ENCODE measurements at places on chromosomes 2 and 18. TPM values are rescaled to one million over a fixed set of nuclear protein-coding genes. Genes with fewer than 3 reads are reported as not detected.

DNA sequence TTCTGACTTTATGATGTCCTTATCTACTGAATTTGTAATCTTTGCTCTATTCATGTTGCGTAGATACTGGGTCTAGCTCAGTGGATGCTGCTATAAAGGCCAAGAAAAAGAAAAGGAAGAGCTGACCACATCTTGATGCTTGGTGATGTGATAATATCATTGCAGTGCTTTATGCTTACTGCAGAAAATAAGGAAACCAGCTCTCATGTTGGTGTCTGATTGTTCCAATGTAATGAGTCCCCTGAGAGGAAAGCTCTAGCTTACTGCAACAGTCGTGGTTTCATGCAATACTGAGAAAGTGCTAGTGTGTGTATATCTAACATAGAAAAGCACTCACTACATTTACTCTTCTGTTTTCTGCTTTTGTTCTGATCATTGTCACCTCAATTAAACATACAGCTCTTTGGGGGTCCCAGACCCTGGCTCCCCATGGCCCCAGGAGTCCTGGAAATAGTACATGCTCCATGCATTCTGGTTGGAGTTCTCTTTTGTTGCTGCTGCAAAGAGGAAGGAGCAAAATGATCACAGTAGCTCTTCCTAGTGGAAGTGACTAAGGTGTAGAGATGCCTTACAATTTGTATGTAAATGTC is 338.8 kb downstream of the CYRIA start:
- no peak for DNase-seq

- no peak for DNase-seq
These were observed 42.3 kb downstream of the B3GNT2 start for GRCh38 chr2:62238236-62238635.

DNA sequence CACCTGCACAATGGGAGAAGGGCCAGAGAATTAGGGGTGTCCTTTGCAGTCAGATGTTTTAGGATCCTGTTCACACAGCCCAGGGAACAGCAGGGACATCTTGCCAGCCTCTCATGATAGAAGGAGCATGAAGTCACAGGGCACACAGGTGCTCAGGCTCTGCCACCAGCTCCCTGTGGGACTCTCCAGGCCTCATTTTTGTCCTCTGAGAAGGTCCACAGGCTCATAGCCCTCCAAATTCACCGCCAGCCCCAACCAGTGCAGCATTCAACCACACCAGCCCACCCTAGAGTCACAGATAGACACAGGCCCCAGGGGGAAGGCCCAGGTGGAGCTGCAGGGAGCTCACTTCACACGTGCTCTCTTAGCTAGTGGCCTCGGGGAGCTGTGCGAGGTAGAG is 391.7 kb downstream of the TNS1 start:
- no peak for DNase-seq

GRCh38 chr2:34729845-34730244 is 1130.7 kb upstream of the FAM98A start:
- DNase-seq: no peak

DNA sequence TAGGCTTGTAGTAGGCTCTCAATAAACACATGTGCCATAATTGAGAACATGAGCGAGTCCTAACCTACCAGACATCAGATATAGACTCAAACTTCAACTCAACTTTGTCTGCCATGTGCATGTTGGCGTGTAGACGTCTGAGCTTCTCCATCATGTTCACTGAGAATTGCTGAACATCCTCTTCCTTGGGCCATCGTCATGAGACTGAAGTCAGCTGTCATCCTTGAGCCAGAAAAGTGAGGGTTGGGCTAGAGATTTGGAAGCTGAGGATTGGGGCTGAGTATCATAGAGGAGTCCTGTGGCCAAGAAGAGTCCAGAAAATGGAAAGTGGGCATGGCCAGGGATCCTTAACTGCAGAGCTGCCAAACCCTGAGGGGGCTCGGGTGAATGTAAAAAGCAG is 7.8 kb upstream of the EFR3B start:
- DNase-seq: no peak

GRCh38 chr2:233343171-233343705 is 11.1 kb upstream of the DGKD start:
- DNase-seq: no peak

GRCh38 chr2:68466361-68466777 is 725 bp downstream of the FBXO48 start:
- DNase-seq: peak; percentile 15

- DNase-seq: no peak
These were observed 175.4 kb upstream of the NETO1 start for GRCh38 chr18:73043211-73043610.

DNA sequence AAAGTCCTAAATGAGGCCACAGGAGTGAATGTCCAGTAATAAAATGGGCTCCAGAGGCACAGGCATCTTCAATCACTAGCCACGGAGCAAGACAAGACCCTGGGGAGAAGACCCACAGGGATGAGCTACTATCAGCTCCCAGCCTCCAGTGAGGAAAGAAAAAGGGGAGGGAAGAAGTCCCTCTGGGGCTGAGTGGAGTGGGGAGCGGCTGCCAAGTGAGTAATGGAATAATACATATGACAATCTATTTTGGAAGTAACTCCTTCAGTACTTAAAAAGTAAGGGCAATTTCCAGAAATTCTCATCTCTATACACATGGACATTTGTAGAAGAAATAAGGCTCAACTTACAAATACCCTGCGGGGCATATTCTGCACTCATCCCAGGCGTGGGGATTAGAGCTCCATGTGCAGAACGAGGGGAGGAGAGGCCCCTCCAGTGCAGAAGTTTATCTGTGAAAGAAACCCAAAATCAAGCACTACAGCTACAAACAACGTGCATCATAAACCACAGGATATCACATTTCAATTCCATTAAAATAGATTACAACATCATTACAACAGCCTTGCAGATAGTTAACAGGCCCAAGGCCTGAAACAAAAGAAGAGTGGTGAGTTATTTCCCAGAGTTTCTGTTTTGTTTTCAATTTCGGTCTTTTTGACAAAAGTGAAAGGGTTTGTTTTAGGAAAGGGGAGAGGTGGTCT is 84.9 kb downstream of the BCL11A start:
- no peak for DNase-seq

DNA sequence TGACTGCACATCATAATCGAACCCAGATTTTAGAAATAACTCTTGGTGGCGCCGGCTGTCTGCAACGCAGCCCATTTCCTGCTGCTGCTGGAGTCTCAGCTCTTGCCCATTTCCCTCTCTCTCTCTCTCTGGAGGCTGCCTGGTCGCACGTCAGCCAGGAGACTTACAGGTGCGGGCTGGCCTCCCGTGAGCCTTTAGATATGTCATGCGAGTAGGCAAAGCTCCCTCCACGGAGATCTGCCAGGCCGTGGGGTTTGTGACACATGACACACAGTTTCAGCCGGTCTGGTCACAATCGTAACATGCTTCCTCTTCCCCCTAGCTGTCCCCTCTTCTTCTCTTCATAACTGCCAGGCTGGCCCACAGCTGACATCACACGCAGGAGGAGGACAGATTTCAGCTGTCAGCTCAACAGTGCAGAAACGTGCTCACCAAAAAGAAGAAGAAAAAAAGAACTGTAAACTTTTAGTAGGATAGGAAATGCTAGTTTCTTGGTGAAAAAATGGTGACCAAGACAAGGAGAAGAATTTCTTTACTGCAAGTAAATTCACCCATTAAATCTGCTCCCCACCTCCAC is 489.3 kb downstream of the ZNF516 start:
- peak; percentile 18 for DNase-seq

- DNase-seq: peak; percentile 96
These were observed at the start of gene PTPN4 for GRCh38 chr2:119759451-119760236. Gene PTPN4 (plus strand): TSS chr2:119759922. CDS start chr2:119809854, 49,932 bp downstream.

GRCh38 chr2:8609357-8609811 is 72.5 kb upstream of the ID2 start:
- no peak for DNase-seq

DNA sequence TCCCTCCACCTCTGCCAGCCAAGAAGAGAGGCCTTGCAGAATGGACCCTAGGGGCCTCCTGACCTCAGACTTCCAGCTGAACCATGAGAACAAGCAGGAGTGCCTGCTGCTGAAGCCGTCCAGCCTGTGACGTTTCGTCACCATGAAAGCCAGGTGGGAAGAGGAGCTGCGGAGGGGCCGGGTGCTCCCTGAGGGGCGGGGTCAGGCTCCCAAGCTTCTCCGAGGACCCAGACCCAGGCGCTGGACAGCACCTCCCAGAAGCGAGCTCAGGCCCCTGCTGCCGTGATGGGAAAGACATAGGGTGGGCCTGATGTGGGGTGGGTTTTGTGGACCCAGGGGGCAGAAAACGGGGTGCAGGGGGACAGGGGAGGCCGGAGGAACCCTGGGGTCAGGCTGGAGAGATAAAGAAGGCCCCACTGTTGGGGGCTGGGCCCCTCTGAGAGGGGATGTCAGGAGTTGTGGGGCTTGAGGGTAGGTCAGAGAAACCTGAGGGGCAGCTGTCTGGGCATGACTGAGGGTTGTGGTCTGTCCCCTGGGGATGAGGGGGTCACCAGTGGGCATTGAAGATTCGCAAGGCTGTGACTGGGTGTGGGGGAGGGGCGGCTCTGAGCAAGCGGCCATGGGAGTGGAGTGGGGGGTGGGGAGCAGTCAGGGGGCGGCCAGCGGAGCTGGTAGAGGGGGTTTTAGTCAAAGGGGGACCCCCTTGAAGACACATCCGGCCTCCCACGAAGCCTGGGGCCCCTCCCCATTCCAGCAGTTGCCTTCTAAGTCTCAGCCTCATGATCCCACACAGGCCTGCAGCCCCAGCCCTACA is 73.4 kb upstream of the ODC1 start:
- DNase-seq: no peak

DNA sequence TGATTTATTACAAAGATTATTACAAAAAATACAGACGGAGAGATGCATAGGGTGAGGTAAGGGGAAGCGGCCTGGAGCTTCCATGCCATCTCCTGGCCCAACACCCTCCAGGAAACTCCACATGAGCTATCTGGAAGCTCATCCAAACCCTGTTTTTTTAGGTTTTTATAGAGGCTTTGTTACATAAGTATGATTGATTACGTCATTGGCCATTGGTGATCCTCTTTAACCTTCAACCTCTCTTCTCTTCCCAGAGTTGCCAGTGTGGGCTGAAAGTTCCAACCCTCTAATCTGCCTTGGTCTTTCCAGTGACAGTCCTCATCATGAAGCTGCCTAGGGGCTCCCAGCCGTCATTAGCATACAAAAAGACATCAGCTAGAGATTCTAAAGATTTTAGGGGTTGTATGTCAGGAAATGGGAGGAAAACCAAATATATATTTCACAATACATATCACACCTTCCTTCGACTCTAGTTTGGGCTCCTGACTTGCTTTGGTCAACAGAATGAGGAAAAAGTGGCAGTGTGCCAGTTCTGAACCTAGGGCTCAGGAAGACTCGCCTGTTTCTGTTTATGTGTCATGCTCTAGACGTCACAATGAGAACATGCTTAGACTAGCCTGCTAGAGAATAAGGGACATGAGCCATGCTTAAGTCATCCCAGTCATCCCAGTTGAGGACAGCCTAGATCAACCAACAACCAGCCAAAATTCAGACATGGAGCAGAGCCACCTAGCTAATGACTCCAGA is 54.1 kb downstream of the ETAA1 start:
- no peak for DNase-seq

DNA sequence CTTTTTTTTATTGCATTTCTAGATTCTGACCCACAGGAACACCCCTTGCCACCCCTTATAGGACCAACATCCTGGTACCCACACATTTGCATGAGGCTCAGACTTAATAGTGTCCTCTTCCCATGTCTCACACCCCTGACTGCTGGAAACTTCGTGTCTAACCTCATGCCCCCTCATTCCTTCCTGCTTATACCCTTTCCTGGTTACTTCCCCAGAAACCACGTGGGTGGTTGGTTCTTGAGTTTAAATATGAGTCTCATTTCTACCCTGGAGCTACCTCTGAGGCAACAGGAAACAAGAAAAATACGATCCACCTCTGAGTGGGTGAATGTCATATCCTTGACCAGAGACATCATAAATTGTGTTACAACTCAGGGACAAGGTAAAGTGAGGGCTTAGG is 1.6 kb downstream of the TNP1 start:
- DNase-seq: no peak

DNA sequence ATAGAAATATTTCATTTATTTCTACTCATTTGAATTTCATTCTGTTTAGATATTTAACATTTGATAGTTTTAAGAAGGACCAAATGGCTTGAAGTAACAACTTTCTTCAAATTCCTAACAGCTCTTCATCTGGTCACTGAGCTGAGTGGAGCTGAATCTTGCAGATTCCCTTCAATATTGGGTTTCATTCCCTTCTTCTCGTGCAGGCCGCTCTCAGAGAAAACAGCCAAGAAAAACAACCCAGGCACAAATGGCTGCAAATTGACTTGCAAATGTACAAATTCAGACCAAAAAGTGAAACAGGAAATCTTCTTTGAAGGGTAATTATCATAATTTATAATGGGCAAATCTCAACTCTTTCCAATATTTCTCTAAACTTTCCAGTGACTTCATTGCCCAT is 30.3 kb upstream of the GCG start:
- DNase-seq: no peak

- DNase-seq: no peak
These were observed 136.9 kb downstream of the MYO3B start for GRCh38 chr2:170314744-170315447.

DNA sequence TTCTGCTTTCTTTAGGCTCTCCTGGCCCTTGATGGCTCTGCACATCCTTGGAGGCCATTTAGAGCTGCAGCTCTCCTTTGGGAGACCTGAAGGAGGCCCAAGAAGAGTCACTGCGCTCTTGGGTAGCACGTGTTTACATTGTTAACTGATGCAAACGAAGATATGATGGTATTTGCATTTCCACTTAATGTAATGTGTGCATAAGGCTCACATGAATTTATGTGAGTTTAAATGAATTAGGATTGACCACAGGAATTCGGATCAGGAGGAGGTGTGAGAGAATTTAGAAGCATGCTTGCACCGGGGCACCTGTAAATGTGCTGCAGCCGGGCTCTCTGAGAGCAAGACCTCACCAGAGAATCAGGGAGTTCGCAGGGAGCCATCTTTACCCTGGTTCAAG is 7.5 kb downstream of the SH3RF3 start:
- DNase-seq: no peak

- peak; percentile 70 for DNase-seq
These were observed 115.2 kb downstream of the FAM210A start for GRCh38 chr18:13611142-13611600.

DNA sequence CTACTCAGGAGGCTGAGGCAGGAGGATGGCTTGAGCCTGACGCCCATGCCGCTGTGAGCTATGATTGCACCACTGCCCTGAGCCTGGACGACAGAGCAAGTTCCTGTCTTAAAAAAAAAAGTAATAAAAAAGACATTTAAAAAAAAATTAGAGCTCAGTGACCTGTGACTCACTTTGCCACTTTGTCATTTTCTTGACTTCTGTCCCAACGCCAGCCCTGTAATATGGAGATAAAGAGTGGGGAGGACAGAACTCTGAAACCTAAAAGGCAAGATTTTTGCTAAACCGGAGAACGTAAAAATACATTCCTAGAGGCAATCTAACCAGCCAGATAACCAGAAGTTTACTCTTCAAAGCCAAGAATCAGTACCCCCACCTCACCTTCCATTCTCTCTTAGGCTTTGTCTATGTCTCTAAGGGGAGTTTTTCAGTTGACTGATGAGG is 49.0 kb downstream of the PRKRA start:
- DNase-seq: no peak

The LINC00305 gene
- polyA plus RNA-seq: not detected

The CENPA gene
- polyA plus RNA-seq: not detected

The KCNG2 gene
- 0.34 TPM for polyA plus RNA-seq

The SCG2 gene
- polyA plus RNA-seq: 0.06 TPM

The LYG2 gene
- not detected for polyA plus RNA-seq

The EEF1B2 gene
- polyA plus RNA-seq: 1,036 TPM

The TUBA4B gene
- not detected for polyA plus RNA-seq

The SERPINB11 gene
- not detected for polyA plus RNA-seq

The RNPEPL1 gene
- 22.5 TPM for polyA plus RNA-seq

The UGT1A5 gene
- not detected for polyA plus RNA-seq

Measured in muscle of arm (tissue), 14 donors.